KG1 (cell line): ENCODE measurements at places on chromosomes 11 and 22.

DNA sequence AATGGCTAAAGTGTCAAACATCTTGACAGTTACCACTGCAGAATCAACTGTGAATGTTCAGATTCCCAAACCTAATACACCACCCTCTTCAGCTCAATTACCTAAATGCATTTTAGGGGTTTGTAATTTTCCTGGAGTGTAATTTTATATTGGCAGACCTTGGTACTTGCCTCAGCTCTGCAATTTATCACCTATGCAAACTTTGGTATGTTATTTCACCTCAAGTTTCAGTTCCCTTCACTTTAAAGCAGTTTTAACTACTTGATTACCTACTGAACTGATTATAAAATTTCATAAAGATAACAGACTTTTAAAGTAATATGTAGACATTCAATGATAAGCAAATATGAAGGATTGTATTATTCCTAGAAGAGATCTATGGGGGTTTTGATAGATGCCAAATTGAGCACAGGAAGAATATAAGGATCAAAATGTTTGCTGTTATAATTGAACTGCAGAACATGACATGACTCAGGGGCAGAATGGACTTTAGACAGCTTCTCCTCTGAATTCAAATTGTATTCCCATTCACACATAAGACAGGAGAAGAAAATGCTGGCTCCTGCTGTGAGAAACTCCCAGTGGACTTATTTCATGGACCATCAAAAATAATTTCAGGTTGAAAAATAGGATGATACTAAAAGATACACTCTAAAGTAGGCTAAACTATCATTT is 491.5 kb upstream of the LUZP2 start:
- DNase-seq, result no peak

GRCh38 chr11:112639469-112639868 is 321.8 kb upstream of the NCAM1 start:
- no peak for DNase-seq

DNA sequence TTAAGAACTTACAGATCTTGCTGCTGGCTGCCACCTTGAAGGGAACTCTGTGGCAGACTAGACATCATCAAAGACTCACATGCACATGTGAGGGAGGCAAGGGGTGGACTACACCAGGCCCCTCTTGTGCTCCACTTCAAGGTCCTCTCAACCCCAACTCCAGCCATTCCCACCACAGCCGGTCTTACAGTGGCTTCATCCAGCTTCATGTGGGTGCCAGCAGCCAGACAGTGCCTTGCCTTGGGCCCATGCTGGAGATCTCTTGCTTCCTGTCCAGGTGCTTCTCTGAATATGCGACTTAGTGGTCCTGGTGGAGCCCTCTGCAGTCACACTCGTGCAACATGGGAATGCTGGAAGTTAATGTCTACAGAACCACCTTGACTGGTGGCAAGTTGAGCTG is 44.6 kb upstream of the WNT7B start:
- no peak for DNase-seq

DNA sequence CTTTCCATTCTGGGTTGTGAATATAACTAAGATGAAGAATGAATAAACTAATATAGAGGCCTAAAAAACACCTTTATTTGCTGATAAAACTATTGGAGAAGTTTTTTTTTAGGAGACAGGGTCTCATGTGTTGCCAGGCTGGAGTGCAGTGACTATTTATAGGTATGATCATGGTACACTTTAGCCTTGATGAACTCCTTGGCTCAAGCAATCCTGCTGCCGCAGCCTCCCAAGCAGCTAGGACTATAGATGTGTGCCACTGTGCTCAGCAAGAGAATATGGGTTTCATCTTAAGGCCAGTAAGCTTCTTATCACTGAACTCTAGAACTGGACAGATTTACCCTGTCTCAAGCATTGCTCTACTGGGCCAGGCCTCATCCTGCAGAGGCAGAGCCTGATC is 26.6 kb downstream of the CCDC90B start:
- no peak for DNase-seq

DNA sequence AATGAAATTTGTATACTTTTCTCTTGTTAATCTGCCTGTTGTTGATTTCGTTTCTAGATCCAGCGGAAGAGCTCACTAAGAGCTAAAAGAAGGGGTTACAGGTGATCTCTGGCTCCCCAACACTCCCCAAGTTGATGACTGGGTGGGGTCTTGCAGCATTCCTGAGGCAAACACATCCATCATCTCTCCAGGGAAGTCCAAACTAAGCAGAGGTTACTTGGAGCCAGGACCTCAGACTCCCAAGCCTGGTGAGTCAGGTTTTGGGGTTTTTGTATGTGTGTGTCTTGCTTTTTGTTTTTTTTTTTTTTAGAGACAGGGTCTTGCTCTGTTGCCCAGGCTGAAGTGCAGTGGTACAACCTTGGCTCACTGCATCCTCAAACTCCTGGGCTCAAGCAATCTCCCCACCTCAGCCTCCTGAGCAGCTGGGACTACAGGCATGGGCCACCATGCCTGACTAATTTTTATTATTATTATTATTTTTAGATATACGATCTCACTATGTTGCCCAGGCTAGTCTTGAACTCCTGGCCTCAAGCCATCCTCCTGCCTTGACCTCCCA is 11.5 kb upstream of the RPS3 start:
- no peak for DNase-seq

DNA sequence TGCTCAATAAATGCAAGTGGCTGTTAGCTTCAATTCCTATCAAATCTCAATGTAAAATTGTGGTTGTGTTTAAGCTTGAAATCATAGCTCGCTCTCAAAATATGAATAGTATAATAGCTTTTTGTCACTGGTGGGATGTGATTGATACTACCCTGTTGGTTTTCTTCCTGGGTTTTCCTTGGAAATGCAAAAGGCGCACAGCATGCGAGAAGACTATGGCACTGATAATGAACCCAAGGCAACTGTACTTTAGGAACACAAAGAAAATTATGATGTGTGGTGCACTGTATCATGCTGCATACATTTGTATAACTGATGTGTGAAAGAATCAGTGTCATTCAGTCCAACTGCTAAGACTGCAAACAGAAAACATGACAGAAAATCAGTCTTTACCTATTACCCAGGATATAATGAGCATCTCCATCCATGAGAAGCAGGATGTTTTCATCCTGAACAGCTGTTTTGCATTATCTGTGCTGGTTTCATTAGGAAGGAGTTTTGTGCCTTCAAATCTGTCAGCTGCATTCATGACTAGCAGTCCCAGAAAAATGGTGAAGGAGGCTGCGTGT is 101.2 kb downstream of the TRPC6 start:
- no peak for DNase-seq

DNA sequence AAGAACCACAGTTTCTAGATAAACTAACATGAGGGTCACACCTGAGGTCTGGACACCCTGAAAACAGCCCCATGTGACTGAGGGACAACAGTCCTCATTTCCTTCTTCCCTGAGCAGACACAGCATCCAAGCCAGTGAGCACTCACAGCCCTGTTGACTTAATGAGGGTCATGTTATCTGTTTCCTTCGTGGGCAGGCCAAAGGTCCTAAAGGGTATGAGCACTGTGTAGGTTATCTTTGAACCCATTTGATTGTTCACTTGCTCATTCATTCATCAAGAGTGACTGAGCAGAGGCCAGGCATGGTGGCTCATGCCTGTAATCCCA is 170.7 kb upstream of the B3GAT1 start:
- no peak for DNase-seq

DNA sequence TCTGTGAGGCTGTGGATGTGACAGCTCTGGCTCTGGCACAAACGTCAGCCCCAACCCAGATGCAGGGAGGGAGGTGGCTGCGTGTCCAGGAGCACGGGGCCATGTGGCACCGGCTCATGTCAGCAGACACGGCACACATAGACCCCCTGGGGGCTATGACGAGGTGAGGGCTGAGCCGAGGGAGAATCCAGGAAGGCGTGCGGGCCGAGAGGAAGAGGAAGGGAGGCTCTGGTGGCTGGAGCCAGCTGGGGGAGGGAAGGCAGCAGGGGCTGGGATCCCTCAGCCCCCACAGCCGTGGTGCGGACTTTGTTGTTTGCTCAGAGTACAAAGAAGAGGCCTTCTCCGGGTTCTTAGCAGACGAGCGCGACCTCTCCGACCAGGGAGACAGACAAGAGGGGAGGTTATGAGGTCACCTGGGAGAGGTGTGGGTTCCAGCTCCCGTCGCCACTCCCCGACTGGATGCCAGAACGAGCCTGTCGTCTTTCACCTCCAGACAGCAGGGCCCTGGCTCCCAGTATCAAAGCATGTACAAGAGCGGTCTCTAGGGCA is 46.1 kb downstream of the CDKN1C start:
- DNase-seq, result no peak

GRCh38 chr11:123137431-123138224 is 57.4 kb downstream of the CLMP start:
- DNase-seq, result no peak

- DNase-seq, result no peak
These were observed 21.4 kb downstream of the UQCR10 start for GRCh38 chr22:29788339-29789279.

DNA sequence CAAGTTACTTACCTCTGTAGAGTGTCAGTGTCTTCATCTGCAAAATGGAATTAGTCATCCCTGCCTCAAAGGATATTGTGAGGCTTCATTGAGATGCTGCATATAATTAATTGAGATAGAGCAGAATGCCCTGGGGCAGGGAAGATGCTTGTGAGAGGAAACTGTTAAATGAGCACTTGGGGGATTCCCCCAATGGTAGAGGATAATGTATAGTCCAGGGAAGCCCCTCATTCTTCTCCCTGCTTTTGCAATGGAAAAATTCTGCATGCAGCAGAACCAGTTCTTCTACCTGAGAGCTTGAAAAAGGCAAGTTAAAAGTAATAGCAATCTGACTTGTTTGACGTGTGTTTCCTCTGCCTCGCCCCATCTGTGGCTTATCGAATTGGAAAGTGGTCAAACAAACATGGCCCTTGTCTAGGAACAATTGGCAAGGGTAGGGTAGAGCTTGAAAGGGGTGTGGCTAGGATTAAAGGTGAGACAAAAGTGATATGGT is 90.9 kb downstream of the NAV2 start:
- no peak for DNase-seq

GRCh38 chr11:91742155-91742554 is 482.5 kb upstream of the FAT3 start:
- no peak for DNase-seq

GRCh38 chr11:70628176-70628854 is 230.0 kb downstream of the CTTN start:
- no peak for DNase-seq

DNA sequence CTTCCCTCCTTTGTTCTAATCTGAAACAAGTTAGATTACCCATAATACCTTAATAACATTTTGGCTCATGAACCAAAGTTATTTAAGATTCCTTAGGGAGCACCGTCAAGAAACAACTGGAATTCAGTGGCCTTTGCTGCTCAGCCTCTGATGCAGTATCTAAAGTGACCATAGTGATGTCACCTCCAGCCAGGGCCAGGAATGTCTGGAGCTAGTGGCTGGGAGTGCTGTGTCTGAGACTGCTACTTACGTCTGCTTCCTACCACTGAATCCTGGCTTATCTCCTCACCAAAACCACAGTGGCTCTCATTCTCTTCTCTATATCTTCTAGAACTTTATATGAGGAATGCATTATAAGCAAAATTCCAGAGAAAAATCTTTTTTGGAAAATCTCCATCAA is 658.0 kb downstream of the DLG2 start:
- DNase-seq, result no peak

DNA sequence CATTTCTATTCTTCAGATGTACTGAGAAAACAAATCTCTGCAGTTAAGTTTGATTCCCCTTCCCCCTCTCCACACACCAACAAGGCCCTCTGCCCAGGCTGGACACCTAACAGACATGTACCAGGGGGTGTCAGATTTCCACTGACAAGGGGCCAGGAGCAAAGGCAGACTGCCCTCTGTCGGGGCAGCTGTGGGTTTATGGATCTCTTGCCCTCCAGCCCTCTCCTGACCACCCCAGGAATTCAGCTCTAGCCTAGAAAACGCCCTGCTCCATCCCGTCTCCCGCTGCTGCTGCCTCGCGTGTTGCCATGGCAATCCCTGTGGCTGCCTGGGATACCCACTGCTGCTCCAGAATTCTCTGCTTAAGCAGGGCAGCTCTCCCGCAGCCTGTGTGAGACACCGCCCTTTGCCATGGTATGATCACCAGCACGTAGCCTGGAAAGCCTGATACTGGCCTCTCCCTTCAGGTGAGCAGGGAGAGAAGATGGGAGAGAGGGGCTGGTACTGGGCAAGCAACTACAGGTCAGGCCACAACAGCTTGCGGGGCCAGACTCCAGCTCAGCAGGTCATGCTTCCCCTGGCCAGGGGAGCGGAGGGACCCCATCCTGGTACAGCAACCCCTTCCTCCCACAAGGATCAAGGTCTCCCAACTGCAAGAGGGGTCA is 41.6 kb downstream of the BUD13 start:
- DNase-seq, result no peak

DNA sequence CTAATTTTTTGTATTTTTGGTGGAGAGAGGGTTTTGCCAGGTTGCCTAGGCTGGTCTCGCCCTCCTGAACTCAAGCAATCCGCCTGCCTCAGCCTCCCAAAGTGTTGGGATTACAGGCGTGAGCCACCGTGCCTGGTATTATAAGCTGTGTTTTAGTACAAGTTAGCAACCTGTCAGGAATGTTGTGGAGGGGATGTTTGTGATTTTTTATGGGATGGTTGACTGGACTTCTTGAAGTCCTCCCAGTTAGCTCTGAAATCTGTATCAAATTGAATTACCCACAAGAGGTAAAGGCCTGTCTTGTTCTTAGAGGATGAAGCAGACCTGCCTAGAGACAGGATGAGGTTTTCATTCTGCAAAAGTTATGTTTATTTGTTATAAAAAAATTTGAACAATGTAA is 34.1 kb upstream of the IL18BP start:
- DNase-seq, result no peak

DNA sequence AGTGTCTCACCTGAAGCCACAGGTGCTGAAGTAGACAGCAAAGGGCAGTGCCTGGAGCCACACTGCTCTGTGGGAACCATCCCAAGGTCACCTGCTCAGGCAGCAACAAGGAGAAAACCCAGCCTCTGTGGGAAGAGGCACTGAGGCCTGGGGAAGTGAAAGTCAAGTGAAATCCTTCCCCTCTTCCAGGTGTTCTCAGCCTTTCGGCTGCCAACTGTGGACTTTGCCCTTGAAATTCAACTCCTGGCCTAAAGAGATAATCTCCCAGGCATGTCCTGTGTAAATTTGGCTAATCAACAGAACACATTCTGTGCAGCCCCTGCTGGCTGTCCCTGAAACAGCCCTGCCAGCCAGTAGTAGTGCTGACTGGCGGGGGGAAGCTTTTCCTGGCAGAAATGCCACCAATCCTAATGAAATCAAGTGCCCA is 112.1 kb downstream of the RPL27A start:
- no peak for DNase-seq

- no peak for DNase-seq
These were observed 45.0 kb upstream of the APOA1 start for GRCh38 chr11:116882386-116882785.

- DNase-seq, result no peak
These were observed 69.0 kb upstream of the GRAMD1B start for GRCh38 chr11:123361110-123361509.

DNA sequence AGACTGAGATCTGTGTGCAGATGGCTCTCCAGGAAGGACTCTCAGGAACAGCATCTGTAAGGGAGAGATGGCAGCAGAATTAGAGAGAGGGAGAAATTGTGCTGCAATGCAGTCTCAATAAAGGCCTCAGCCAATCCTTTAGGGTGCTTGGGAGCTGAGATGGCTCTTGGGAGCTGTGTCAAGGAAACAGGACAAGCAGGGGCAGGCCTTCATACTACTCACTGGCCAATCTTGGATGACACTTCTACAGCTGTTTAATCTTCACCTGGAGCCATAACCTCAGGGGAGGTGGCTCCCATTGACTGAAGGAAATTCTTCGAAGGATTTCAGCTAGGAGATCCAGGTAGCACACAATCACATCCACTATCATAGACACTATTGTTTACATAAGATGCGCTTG is 10.0 kb downstream of the OR5B21 start:
- no peak for DNase-seq
